Stimulated activated CD4-positive, alpha-beta T cell treated with anti-CD3 and anti-CD28 coated beads, Interleukin-15, amount 100 ng/mL, for 1 hour (primary cell): ENCODE measurements at places on chromosomes 12 and 14.

DNA sequence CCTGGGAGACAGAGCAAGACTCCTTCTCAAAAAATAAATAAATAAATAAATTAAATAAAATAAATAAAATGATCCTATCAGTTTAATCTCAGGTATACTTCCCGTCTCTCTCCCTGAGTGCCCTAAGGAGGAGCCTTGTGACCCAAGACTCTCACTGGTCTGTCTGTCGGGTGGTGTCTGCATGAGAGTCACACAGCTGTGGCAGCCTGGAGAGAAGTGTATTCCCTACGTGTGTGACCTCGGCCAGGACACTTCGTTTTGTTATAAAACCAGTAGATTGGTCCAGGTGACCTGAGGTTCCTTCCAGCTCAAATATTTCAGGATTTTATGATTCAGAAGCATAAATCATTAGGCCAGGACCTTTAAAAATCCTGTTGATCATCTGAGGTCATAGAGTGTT is 4.8 kb downstream of the SYNE3 start:
- DNase-seq = no peak

- DNase-seq = no peak
Measured at GRCh38 chr12:76952995-76953394, 74.2 kb upstream of the CSRP2 start.

GRCh38 chr12:23340351-23340750 is 609.1 kb downstream of the SOX5 start:
- no peak for DNase-seq

DNA sequence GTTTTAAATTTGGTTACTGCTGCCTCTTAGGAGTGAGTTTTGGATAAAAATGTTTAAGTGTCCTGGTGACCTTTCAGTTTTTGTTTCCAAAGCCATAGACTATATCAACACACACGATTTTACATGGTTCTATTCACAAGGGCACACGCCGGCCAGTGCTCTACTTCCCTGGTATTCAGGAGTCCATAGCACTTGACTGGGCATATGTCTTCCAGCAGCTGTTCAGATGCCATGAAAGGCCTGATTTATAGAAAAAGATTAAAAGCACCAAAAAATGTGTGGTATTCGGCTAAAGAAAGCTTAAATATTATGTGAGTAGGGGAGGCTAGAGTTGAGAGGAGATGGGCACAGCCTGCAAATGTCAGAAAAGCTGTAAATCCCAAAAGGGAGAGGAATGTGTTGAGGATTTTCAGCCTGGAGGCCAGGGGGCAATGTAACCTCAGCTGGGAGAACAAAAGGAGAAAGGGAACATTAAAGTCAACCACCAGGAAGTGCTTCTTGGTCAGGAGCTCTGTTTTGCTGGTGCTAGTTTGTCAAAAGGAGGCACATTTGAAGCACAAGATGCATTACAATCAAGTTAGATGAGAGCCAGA is 478.4 kb downstream of the RAD51B start:
- no peak for DNase-seq

- no peak for DNase-seq
Measured at GRCh38 chr12:20205854-20206253, 162.5 kb upstream of the PDE3A start.

GRCh38 chr12:72465940-72466630 is 193.9 kb downstream of the TRHDE start:
- DNase-seq = no peak

GRCh38 chr14:57582746-57583145 is 89.1 kb upstream of the CCDC198 start:
- DNase-seq = no peak

- DNase-seq = no peak
Measured at GRCh38 chr14:96135285-96135684, 69.4 kb upstream of the BDKRB2 start.

DNA sequence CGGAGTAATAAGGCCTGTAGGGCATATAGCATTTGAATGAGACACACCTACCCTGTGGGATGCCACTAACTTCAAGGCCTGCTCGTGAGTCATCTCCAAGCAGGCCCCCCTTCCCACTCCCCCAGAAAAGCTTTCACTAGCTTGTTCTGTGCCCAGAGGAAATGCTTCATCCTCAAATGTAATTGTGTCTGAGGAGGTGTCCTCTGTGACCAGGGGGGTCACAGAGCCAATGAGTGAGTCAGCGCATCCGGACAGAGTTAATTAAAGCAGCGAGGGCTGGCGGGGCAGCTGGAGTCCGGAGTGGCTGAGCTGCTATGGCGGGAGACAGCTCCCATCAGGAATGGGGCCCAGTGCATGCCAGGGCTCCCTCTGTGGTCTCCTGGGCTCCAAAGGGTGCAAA is 27.0 kb upstream of the ESRRB start:
- no peak for DNase-seq

DNA sequence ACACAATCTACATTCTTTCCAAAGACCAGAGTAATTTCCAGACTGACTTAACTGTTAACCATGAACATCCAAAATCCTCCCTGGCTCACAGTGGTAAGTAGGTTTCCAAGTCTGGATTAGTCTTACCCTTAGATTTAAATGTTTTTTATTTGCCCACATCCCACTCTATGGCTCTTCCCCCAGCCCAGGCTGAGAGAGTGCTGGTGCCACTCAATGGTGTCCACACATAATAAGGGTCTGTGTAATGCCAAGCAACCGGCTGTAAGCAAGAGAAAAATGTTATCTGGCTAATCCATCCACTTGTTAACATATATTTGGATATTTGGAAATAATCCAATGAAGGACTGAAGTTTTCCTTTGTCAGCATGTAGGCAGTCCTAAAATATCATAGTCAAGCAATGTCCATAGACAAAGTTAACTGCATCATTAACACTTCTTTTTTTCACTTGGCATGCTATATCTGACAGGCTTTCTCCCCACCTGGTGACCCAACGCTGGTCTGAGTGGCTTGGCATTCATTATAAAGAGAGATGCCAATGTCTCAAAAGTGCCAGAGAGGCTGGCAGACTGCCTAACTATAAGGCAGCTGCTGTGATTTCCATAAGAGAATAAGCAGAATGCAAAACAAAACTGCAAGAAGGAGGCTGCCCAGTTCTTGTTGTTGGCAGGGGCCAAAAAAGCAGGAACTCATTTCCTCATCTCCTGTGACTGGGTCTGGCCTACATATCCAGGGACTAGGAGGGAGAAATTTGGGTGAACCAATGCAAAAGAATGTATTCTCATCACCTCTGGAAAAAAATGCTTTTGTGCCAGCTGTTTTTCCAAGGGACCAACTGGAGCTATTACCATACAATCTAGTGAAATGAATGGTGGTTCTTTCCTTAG is 13.9 kb upstream of the HOXC13 start:
- DNase-seq = no peak

DNA sequence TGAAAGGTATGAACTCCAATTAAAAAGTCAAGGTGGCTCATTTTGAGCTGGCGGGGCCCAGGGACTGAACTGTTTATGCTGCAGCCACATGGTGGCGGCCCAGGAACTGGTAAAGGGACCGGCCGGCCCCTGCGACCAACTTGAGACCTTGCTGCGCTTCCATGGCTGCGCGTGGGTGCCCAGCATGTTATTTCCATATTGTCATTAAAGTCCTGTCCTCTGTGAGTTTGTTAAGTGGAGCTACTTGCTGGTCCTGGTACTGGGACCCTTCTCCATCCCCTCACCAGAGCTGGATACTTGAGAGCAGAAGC is 62.3 kb downstream of the BEGAIN start:
- no peak for DNase-seq

DNA sequence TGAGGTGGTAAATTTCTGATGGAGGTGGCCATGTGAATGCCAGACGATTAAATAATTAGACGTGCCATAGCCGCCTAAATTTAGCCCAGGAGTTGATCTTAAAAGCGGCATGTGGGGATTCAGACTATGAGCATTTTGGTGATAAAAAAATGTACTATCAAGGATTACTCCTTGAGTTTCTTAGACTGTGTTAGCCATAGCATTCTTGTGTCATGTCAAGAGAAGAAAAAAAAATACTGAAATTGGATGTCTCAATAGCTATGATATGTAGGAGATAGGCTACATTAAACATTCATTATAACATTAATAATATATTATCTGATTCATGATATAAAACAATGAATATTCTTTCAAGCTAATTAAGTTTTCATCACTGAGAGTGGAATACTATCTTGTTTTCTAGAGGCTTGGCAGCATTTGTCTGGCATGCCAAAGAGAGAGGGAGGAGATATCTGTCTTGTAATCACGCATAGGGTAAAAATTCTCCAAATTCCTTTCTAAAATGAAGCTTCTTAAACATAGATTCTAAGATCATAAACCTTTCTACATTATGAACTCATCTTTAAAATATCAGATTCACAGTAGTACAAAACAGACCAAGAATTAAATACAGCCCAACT is 727.0 kb downstream of the C12orf50 start:
- DNase-seq = no peak

DNA sequence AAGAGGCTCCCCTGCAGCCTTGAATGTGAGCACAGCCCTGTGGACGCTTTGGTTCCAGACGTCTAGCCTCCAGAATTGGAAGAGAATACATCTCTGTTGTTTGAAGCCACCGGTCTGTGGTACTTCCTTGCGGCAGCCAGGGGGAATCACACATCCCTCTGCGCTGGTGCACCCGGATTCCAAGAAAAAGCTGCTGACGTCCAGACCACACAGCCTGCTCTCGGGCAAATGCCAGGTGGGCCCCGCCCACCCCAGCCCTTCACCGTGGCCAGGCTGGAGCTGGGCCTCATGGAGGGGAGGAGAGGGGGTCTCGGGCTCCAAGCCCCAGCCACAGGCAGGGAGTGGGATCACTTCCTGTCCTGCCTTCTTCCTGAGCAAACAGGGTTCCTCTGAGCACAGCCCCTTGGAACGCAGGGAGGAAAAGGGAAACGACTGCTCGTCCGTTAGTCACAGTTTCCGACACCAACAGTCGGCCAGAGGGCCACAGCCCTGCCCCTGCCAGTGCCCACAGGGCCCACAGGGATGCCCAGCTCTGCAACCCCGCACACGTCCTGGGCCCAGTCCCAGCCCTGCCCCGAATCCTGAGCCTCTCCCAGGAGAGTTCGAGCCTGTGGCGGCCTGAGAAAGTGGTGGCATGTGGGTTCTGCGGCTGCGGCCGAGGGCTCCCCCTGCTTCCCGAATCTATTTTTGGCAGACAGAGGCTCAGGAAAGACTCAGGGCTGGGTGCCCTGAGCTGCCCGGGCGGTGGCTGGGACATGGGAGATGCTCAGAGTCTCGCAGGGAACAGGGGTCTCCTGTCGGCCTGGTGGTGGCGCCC is 85.3 kb downstream of the RFLNA start:
- DNase-seq = no peak

- no peak for DNase-seq
Measured at GRCh38 chr12:78835493-78835892, 29.1 kb upstream of the SYT1 start.

GRCh38 chr12:54549774-54550451 is 512 bp downstream of the PDE1B start:
- no peak for DNase-seq

GRCh38 chr12:27682534-27682933 is 13.7 kb upstream of the REP15 start:
- no peak for DNase-seq

DNA sequence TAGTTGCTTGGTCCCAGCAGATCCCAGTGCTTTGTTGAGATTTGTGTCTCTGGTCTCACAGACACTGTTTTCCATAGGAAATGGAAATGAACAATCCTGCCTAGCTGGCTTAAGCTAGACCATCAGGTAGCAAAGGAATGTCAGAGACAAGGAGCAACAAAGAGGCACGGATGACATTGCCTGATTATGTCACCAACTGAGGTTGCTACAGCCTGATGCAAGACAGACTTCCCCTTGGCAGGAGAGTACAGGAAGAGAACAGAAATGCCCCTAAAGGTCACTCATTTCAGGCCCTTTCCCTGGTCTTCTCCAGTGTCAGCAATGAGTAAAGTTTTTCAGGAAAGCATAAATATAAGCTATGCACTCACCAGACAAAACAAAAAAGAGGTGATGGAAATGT is 2.0 kb upstream of the PRB2 start:
- no peak for DNase-seq

- DNase-seq = no peak
Measured at GRCh38 chr12:122951406-122951805, 14.9 kb downstream of the ABCB9 start.

DNA sequence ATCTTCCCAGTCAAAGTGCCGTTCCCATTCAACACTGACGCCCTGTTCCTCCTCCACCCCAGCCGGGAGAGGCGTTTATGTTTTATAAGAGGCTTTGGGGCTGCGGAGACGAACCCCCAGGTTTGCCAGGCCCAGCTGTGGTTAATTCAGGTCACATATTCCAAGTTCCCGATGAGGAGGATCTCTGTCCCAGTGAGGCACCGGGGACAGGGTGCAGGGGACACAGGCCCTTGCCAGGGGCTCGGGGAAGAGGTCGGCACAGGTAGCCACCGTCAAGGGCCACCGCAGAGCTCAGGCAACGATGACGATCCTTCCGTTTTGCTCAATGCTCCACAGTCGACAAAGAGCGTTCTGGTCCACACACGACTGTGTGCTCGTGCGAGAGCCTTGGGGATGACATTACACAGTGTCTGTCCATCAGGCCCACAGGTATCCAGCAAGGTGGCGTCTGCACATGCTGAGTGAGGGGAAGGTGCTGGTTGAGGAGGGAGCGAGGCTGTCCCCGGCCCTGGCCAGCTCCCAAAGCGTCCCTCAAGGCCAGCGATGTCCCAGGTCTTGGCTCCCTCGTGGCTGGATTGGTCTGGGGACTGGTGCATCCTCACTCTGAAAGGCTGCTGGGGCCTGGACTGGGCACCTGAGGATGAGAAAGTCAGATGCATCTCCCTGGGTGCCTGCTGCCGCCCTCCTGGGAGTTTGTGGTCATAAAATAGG is 189.2 kb upstream of the C14orf180 start:
- DNase-seq = no peak
